NCI-H2081 (cell line): ENCODE measurements at places on chromosomes 5 and 9.

DNA sequence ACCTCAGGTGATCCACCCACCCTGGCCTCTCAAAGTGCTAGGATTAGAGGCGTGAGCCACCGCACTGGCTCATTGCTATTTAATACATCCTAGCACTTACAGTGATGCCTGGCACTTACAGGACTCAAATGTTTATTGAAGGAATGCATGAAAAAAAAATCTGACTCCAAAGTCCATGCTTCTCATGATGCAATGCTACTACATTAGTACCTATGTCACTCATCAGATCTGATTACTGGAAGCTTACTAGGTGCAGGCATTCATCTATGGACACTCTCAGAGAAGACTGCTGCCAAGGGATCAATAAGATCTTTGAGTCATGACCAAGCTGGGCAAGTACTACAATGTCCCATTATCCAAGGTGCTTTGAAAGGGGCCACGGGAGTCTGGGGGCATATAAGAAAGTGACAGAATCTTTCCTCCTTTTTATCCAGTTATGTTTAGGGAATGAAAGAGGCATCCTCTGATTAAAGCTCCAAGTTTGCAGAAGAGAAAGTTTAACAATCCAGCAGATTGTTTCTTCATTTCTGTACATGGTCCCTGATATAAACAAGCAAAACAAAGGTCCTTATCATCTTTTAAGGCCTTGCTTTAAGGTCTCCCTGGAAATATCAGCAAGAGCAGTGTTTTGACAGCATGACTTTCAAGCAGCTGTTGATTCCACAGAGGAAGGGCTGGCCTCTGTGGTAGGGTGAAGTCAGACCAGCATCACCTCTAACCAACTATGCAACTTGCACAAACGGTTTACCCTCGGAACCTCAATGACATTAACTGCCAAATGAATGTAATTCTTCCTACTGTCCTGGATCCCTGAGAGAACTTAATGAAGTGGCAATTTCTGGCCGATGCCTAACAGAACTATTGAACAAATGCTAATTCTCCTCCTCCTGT lies 35.9 kb downstream of the ARPC5L start:
- DNase-seq: no peak

GRCh38 chr5:1334831-1335539 lies 9.9 kb downstream of the CLPTM1L start:
- no peak for DNase-seq

GRCh38 chr5:95044096-95044495 lies 240.8 kb downstream of the MCTP1 start:
- no peak for DNase-seq

GRCh38 chr5:160097991-160098390 lies 21.3 kb downstream of the PWWP2A start:
- no peak for DNase-seq
